HL-60 (cell line): ENCODE measurements at places on chromosomes 2 and 18.

- no peak for DNase-seq
These were observed 692.0 kb upstream of the FAM98A start for GRCh38 chr2:34291076-34291475.

GRCh38 chr2:46615986-46616485 is 136.7 kb downstream of the TMEM247 start:
- DNase-seq, result peak; percentile 13

DNA sequence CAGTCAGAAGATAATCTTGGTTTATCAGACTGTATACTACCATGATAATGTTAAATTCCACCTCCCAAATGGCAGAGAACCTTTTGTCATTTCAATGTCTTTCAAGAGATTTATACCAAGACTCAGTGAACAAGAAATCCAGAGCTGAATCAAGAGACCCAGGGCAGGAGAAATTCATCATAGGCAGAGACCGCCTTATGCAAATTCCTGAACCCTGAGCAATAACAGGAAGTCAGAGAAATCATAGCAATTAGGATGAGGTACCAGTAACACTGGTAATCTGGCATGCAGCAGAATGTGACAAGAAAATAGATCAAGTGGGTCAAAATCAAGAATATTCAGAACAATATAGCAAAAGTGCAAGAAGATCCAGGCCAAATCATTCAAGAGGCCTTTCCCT is 412.4 kb upstream of the LRATD1 start:
- DNase-seq, result no peak

DNA sequence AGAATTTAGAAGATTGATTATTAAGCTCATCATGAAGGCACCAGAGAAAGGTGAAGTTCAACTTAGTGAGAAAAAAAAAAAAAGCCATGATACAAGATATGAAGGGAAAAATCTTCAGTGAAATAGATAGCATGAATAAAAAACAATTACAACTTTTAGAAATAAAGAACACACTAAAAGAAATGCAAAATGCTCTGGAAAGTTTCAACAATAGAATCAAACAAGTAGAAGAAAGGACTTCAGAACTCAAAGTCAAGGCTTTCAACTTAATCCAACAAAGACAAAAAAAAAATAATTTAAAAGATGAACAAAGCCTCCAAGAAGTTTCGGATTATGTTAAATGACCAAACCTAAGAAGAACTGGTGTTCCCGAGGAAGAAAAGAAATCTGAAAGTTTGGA is 105.5 kb downstream of the GRB14 start:
- DNase-seq, result no peak

DNA sequence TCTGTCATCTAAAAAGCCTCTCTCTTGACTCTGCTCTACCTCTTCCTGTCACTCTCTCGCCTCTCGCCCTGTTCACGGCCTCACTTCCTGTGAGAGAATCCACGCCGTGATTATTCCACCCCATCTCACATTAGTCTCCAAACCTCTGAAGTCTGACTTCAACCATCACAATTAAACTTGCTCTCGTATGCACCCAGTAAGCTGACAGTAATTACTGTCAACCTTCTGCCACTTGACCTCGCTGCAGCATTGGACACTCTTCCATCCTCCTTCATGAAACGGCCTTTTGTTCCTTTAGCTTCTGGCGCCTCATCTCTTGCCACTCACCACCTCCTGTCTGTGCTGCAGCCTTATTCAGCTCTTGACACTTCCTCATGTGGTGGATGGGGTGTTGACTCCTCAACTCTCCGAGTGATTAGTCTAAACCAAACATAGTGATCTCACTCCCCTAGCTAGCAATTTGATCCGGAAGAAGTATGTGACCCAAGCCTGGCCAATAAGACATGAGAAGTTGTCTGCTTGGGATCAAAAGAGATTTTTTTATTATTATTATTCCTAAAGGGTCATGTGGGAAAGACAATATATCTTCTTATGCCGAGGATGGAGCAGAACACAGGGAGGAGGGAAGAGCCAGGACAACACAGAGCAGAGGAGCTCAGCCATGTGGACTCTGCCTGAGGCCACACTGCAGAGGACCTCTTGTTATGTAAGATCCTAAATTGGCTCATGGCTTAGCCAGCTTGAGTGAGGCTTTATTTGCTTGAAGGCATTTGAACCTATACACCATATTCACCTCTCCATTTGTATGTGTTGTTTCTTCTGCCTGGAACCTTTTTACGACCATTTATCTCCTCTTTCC is 38.4 kb upstream of the MYO1B start:
- DNase-seq, result no peak

- no peak for DNase-seq
These were observed 1.9 kb downstream of the ATG4B start for GRCh38 chr2:241639385-241639784.

GRCh38 chr2:168901003-168901402 is at the start of gene G6PC2:
TSS of gene G6PC2 (plus strand) at chr2:168901291. CDS start at chr2:168901332, 41 bp downstream.
- DNase-seq, result no peak

GRCh38 chr2:139529080-139529479 is 748.9 kb upstream of the NXPH2 start:
- DNase-seq, result no peak

GRCh38 chr18:1840878-1841277 is 730.4 kb downstream of the METTL4 start:
- DNase-seq, result no peak

GRCh38 chr2:226011716-226012450 is 612.4 kb downstream of the NYAP2 start:
- no peak for DNase-seq
